H1 (cell line): ENCODE measurements at places on chromosomes 7 and 10.

- DNase-seq = no peak
Measured at GRCh38 chr7:74029089-74029785, 1.3 kb downstream of the ELN start.

DNA sequence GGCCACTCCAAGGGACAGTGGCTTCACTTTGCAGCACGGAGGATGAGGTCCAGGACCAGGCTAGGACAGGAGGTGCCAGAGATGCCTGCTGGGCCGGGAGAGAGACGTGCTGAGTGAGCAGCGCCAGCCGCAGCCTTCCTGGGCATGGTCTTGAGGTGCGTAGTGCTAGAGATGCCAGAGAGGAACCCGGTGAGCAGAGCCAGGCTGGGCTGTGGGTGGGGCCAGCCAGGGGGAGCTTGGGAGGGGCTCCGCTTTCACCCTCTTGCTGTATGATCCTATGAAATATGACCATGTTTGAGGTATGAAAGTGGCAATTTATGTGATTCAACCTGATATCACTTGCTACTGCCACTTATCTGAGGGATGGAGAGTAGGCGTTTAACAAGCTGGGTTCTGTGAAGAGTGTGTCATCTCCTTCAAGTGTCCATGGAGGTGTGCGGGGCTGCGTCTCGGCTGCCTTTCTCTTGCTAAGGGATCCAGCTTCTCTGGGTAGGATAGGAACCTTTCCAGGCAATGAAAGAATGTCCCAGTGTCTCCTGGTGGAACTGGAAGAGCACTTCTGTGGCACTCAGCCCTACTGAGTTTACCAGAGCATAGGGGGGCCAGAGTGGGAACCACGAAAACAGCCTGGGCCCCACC lies 518.4 kb upstream of the FOXK1 start:
- no peak for DNase-seq

GRCh38 chr7:48742079-48742798 lies 182.1 kb upstream of the CDC14C start:
- DNase-seq = no peak

DNA sequence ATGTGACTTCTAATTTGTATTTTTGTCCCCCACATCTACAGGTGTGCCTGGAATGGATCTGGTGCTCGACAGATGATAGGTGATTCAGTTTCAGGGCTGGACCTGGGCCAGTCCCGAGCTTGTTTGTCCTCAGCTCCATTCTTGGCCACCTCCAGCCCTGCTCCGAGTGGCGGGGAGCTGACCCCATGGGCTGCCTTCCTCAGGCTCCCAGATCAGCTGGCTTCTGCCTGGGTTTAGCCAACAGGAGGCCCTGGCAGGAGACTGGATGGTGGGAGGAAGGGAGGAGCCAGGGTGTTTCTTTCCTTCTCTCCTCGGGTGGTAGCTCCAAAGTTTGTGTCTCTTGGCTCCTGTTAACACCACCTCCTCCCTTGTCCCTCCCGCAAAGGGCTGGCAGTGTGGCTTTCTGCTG lies 75.2 kb downstream of the CDH23 start:
- DNase-seq = no peak

DNA sequence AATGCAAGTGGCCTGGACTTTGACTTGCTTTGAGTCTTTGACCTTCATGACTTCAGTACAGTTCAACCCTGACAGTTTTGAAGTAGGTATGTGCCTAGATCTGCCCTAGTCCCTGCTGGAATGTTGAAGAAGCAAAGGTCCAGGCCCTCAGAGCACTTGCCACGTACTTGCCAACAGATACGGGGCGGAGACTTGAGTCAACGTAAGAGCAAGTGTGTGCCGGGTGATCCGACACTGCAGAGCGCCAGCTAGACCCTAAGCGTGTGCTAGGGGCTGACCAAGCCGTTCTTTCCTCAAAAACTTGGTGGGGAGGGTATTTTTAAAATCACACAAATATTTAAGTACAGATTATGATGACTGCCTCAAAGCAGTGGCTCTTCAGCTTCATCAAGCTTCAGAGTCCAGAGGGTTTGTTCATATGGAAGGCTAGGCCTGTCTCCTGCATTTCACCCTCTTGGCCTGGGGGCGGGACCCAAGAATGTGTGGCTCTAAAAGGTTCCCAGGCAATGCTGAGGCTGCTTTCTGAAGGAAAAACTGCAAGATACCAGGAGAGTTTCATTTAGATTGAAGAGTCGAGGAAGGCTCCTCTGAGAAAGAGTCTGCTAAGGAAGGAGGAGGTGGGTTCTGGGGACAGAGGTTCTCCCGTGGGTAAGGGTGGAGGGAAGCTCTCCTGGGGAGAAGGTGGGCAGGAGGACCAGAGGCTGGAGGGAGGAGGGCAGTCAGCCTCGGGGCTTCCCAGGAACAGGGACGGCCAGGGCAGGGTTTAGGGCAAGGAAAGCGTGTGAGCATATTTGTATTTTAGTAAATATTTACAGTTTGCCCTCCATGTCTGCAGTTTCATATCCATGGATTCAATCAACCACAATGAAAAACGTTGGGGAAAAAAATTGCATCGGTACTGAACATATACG lies 160.3 kb downstream of the EGFR start:
- DNase-seq = no peak

DNA sequence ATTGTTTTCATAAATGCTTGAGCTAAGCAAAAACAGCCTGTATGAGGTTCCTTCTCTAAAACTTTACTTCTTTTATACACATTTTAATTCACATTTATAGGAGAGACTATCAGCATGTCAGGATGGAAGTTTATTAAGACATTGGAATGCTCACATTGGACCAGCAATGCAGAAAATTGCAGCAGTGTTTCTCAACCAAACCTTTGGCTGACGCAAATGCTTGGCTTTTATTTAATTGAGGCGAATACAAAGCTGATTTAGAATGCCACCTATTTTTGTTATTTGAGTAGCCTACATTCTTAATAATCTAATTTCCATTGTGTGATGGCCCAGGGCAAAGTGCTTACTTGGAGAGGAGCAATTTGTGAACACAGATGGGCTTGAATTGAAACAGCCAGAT lies 283.2 kb downstream of the ARL4A start:
- no peak for DNase-seq

GRCh38 chr10:83373671-83374070 lies 765.6 kb upstream of the GHITM start:
- DNase-seq = peak; percentile 51

- DNase-seq = no peak
Measured at GRCh38 chr7:71962636-71963035, 449.5 kb downstream of the CALN1 start.

- DNase-seq = no peak
Measured at GRCh38 chr7:16708511-16708910, 45.0 kb upstream of the TSPAN13 start.

DNA sequence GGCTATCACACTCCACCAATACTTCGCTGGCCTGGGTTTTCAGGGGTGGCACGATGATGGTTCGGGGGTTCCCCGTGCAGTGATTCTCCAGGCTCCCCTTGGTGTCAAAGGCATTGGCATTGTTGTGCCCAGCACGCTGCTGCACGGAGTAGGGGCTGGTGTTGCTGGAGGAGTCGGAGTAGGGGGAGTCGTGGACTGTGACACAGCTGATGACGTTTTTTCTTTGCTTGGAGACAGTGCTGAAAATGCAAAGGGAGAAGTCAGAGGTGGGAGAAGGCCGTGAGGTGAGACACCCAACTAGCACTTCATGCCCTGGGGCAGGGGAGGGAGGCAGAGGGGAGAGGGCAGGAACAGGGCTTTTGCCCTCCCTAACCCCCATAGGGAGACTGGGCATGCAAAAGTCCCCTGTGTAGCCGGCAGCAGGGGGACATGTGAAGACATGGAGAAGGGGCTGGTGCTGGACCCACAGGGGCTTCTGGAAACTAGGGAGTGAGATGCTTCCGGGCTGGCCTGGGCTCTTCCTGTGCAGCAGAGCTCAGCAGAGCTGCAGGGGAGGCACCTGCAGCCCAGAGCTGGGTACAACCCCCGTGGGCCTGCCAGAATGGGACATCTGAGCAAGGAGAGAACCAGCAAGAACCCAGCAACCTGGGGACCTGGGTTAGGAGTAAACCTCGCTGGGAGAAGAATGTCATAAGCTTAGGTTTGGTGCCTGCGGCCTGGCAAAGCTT lies 60.5 kb downstream of the CLEC2L start:
- DNase-seq = no peak

GRCh38 chr7:17497136-17497535 lies 198.7 kb downstream of the AHR start:
- DNase-seq = no peak

- no peak for DNase-seq
Measured at GRCh38 chr10:12448729-12449391, 99.5 kb downstream of the CAMK1D start.

GRCh38 chr7:46912692-46913091 lies 669.2 kb downstream of the TNS3 start:
- DNase-seq = no peak

DNA sequence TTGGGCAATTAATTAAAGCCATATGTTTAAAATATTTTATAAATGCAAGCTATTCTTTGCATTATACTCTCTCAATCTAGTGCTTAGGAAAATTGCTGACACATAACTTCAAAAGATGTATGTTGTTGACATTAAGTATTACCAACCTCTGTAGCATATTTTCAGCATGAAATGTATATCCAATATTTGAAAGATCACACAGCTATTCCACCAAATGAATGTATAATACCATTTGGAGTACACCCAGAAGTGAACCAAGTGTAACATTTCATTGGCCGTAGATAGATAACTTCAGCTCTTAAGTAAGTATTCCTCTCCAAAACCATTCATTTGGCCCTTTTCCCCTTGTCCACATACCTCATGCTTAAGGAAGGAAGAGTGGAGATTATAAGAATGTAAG lies 104.6 kb downstream of the HECTD2 start:
- DNase-seq = no peak

DNA sequence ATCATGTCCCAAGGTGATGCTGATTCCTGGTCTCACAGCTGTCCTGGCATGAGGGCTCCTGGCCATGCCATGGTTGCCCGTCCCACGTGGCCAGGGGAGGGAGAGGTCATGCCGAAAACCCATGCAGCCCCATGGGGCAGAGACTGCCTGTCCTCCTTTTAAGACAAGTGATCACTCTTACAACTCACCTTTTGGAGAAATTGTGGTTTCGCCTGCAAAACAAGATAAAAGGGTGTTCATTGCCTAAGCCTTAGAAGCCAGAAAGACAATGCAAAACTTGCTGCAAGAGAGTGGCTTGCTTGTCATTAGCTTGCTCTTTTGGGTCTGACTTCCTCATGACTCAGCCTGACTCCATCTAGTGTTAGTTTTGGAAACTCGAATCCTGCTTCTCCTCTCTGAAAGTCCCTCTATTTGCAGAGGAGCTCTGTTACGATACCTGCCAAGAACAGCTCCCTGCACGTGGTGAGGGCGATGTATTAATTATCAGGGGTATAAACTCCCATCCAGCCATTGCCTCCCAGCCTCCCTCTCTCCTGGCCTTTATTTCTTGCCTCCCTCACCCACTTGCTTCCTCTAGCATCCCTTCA lies 26.7 kb downstream of the TMEM273 start:
- DNase-seq = no peak

DNA sequence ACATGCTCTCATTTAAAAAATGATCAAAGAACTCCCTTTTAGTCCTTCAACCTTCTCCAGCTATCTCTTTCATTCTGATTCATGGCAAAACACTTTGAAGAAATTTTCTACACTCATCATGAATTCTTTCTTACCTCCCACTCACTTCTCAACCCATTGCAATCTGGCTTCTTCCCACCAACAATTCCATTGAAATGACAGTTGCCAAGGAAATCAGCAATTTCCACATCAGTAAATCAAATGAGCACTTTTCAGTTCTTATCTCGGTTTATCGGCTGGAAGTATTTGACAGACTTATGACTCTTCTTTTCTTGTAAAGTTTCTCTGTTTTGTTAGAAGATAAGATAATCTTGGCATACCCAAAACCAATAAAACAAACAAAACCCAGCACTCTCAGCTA lies 99.1 kb upstream of the CACNA2D1 start:
- no peak for DNase-seq

- no peak for DNase-seq
Measured at GRCh38 chr10:89452193-89452592, 37.8 kb downstream of the IFIT5 start.

DNA sequence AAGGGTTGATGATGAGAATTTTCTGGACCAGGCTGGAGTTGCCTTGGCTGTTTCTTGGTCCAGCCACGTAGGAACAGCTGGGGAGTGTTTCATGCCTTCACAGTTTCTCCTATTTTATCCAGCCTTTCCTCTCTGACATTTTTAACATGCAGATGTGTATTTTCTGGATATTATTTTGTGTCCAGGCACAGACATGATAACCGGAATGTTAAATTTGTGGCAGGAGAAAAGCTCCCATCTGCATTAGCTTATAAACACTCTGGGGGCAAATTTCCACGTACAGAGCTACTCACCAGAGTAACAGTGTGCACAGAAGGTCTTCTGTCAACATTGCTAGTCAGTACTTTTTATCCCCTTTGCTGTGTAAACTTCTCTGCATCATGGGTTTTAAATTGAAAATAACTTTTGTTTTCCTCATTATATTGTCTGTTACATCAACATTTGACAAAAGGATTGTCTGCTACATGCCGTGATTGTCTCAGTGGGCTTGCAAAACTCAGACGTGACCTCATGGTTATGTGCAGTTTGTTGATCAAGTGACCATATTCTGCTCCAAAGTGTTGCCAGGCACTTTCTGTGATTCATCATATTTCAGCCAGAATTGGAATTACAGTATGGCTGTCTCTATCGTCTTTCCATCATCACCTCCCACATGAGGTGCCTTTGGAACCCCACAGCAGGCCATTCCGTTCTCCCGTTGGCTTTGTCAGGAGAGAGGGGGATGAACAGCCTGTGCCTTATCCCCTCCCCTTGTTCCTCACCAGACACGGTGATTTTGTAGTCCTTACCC lies 41.4 kb downstream of the INSYN2A start:
- DNase-seq = no peak

- DNase-seq = no peak
Measured at GRCh38 chr7:1242606-1243289, 10.1 kb downstream of the UNCX start.

GRCh38 chr10:114301951-114302710 lies 63.1 kb downstream of the VWA2 start:
- DNase-seq = no peak

DNA sequence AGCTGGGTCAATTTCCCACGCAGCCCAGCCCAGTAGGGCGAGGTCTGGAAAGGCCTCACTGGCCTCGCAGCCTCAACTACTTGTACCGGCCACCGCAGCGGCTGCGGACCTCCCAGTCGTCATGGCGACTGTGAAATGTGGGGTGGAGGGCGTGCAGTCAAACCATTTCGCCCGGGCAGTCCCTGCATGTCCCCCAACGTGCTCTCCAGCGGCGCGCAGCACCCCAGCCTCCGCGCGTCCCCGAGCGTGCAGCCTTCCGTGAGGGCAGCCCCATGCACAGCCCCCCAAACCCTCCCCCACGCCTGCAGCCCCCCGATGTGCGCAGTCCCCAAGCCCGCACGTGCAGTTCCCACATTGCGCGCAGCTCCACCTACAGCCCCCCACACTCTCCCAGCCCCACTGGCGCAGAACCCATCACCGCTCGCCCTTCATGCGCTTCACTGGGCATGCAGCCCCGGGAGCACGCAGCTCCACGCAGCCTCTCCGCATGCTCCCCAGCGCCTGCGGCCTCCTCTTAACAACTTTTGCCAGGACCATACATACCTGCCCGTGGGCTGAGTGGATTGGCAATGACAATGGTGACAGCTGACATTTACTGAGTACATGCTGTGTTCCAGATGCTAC lies 34.5 kb upstream of the SFTPD start:
- DNase-seq = no peak

GRCh38 chr10:60842694-60843093 lies 64.4 kb downstream of the CDK1 start:
- no peak for DNase-seq
